ENCODE measurements at places on chromosomes 7 and 10.
A peak's percentile ranks its signal among the peaks of the same experiment; 100 is the strongest.

DNA sequence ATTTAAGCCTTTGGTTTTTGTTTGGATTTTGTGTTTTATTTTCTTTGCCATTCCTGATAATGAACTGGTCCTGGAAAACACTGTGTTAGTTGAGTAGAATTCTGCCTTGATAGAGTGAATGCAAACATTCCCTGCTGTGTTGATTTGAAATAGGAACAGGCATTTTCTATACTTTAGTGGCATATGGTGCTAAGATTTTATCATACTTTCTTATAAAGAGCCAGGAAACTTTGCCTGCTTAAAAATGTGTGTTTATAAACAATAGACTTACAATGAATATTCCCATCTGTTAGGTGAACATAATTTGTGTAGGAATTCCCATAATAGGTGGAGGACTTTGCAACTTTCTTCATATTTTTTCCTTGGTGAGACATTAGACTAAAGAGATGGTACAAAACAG is 333.3 kb downstream of the SDK1 start:
- DNase-seq = no peak
- no peaks in the 10 kb centered on the region for H3K36me3 ChIP-seq
- no peaks in the 10 kb centered on the region for H3K27me3 ChIP-seq
- H3K4me1 ChIP-seq = no peaks in the 10 kb centered on the region
- no peak overlapping the region for H3K27ac ChIP-seq

- H3K27me3 ChIP-seq = no peaks in the 10 kb centered on the region
- no peaks in the 10 kb centered on the region for H3K36me3 ChIP-seq
- no peak for DNase-seq
Measured at GRCh38 chr10:96295475-96295874, 8.8 kb upstream of the DNTT start.

- peaks cover 6% of the 10 kb centered on the region for H3K36me3 ChIP-seq
- H3K27me3 ChIP-seq = no peaks in the 10 kb centered on the region
- H3K4me1 ChIP-seq = peaks cover 62% of the 10 kb centered on the region
- H3K4me3 ChIP-seq = peak overlapping the region; percentile 40
Measured at GRCh38 chr7:130921391-130922180, 187.6 kb upstream of the KLF14 start.

GRCh38 chr10:133102415-133103095 is 14.8 kb downstream of the ADGRA1 start:
- H3K4me3 ChIP-seq = no peak overlapping the region
- H3K36me3 ChIP-seq = no peaks in the 10 kb centered on the region
- no peaks in the 10 kb centered on the region for H3K27me3 ChIP-seq
- H3K4me1 ChIP-seq = no peaks in the 10 kb centered on the region
- no peak overlapping the region for H3K27ac ChIP-seq

DNA sequence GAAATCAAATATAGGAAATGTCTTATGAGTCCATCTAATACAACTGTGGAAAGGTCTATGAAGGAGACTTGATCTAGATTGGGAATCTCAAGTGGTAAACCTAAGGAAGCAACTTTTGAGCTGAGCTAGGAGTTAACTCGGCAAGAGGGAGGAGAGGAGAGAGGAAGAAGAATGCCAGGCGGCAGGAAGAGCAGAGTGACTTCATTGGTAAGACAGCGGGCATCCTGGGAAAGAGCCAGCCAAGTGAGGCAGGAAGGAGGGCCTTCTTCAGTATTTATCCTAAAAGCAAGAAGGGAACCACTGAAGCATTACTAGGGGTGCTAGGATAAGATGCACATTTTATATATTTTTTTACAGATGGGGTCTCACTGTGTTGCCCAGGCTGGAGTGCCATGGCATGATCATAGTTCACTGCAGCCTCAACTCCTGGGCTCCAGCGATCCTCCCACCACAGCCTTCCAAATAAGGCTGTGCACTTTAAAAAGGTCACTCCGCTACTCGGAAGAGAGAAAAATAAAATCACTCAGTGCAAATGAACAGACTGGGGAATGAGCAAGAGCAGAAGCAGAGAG is 2.0 kb downstream of the BCL7B start:
- peaks cover 11% of the 10 kb centered on the region for H3K4me1 ChIP-seq
- DNase-seq = no peak
- peak overlapping the region; percentile 72 for H3K4me3 ChIP-seq
- peaks cover 4% of the 10 kb centered on the region for H3K36me3 ChIP-seq
- no peaks in the 10 kb centered on the region for H3K27me3 ChIP-seq
- no peak overlapping the region for H3K27ac ChIP-seq

GRCh38 chr7:132742189-132742612 is 165.9 kb upstream of the PLXNA4 start:
- no peak overlapping the region for H3K27ac ChIP-seq
- H3K4me3 ChIP-seq = no peak overlapping the region
- H3K36me3 ChIP-seq = no peaks in the 10 kb centered on the region
- no peaks in the 10 kb centered on the region for H3K27me3 ChIP-seq
- DNase-seq = peak; percentile 92

DNA sequence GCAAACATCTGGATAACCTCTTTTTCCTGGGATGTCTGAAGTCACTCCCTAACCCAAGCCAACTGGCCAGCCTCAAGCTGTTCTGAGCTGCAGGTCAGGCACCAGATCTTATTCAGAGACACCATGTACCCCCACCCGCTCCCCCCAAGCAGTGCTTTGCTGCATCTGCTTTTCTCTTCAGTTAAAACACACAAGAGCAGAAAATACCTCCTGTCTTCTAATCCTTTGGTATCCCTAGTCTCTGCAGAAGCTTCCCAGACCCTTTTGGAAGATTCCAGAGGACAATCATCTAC is 3.0 kb downstream of the ZNF488 start:
- no peaks in the 10 kb centered on the region for H3K4me1 ChIP-seq

DNA sequence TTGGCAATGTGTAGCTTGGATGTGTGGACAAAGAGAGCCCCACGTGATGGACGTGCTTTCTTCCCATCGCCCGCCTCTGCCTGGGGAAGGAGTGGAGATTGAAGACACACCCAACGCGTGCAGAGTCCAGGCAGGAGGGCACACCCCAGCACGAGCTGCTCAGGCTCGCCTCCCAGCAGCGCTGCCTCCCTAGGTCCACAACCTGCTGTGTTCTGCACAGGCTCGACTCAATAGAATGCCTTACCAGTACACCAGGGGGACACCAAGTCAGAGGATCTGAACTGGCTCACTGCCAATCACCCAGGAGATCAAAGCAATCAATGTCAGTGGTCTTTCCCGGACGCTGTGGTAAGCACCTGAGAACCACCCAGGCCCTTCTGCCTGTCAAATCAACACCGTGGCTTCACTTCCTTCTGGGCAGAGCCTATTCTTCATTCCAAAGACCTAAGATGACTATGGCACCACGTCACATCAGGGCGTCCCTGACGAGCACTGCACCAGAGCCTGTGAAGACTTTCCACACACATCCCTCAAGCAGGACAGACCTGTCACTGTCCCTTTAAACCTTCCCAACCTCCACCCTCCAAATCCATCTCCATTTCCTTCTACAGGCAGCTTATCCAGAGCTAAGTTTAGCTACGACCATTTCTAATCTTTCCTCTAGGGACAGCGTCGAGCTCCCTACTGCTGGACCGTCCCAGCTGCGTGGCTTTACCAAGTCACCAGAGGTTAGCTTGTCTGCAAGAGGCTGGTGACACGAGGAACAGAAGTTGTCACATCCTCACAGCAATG is 72.3 kb downstream of the AMZ1 start:
- no peaks in the 10 kb centered on the region for H3K36me3 ChIP-seq
- peak overlapping the region; percentile 91 for H3K27ac ChIP-seq
- H3K4me3 ChIP-seq = no peak overlapping the region
- peaks cover 58% of the 10 kb centered on the region for H3K4me1 ChIP-seq

DNA sequence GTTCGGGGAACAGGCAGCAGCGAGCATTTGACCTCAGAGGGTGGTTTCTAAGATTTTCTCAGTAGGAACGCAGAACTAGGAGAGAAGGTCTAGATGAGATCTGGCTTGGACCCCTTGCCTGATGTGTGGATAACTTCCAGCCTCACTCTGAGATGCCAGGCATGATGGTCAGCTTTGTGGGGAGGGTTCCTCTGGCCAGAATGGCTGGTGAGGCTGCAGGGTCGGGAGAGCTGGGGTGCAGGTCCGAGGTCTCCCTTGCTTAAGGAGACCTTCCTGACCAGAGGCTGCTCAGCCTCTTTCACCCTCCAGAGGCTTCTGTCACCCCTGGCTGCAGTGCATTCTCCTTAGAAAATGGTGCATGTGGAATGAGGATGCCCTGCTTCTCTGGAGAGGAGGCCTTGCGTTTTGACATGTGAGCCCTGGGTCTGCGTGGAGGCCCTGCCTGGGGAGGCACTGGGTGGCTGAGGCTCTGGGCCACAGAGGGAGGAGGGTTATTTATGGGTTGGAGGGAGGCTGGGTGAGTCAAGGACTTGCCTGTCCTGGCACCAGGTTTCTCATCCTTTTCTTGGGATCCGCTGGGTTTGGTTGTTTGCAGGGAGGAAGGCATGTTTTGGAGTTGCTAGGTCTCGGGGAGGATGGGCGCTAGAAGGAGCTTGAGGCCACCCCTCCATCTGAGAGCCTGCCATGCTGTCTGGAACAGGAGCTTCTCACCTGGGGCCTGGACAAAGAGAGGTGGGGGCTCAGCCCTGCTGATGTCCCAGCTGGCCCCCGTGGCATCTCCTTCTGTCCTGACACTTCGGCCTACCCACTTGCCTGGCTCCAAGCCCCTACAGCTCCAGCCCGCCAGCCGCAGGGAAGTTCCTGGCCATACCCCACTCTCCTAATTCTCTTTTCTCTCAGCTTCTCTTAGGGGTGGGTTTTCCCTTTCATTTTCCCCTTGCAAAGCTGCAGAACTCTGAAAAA is 3.9 kb downstream of the FAM241B start:
- H3K36me3 ChIP-seq = no peaks in the 10 kb centered on the region
- H3K4me1 ChIP-seq = no peaks in the 10 kb centered on the region
- DNase-seq = no peak
- no peak overlapping the region for H3K4me3 ChIP-seq
- no peak overlapping the region for H3K27ac ChIP-seq

- peak overlapping the region; percentile 98 for H3K27ac ChIP-seq
- H3K4me3 ChIP-seq = peak overlapping the region; percentile 95
- peaks cover 7% of the 10 kb centered on the region for H3K4me1 ChIP-seq
Measured at GRCh38 chr10:1050554-1050953, 1.6 kb upstream of the IDI1 start.

DNA sequence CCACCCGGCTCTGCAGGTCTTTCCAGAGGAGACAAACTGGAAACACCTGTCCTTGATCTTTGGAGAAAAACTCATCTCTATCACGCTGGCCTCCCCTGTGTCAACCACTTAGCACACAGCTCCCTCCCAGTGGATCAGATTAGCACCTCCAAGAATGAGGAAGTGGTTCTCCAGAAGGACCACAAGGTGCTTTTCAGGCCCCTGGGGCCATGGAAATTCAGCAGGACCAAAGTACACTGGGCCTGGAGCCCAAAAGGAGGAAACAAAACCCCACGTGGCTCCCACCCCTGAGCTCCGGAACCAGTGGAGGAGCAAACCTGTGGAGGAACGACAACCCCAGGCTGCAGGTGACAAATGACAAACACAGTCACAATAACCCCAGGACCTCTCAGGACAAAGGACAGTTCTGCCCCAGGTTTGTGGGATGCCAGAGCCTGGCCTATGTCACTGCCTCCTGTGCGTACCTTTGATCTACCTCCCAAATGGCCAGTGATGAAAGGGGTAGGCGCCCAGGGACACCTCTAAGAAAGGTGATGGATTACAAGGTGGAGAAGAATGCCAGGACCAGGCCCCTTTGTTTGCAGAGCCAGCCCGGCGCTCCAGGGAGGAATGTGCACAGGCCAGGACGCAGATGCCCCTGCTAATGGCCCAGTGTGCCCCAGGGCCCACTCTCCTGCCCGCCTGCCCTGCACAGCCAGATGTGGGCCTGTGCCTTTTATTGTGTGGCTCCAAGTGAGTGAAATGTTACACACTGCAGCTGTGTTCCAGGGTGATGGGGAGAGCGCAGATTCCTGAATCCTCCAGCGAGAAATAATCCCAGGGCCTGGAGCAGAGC is 5.7 kb downstream of the TNS3 start:
- peak overlapping the region; percentile 60 for H3K27ac ChIP-seq
- H3K4me1 ChIP-seq = peaks cover 57% of the 10 kb centered on the region
- DNase-seq = peak; percentile 94
- peaks cover 5% of the 10 kb centered on the region for H3K36me3 ChIP-seq
- no peak overlapping the region for H3K4me3 ChIP-seq

DNA sequence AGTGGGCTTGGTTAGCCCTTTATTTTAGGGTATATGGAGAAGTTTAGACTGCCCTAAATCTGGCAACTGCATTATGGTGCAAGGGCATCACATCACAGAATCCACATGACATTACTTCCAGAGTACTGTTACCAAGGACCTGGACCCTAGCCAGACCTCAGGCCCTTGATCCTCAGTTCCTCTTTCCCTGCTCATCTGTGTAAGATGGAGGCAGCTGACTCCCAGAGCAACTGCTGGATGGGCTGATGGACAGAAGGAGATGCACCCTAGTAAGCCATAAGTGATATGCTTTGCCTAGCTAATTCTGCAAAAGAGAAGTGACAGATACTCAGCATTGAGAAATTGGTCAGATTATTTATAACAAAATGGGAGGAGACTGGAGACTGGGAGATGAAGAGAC is 131.7 kb downstream of the DYNC1I1 start:
- no peaks in the 10 kb centered on the region for H3K36me3 ChIP-seq
- H3K4me1 ChIP-seq = no peaks in the 10 kb centered on the region
- H3K27ac ChIP-seq = no peak overlapping the region
- no peak overlapping the region for H3K4me3 ChIP-seq
- H3K27me3 ChIP-seq = no peaks in the 10 kb centered on the region

DNA sequence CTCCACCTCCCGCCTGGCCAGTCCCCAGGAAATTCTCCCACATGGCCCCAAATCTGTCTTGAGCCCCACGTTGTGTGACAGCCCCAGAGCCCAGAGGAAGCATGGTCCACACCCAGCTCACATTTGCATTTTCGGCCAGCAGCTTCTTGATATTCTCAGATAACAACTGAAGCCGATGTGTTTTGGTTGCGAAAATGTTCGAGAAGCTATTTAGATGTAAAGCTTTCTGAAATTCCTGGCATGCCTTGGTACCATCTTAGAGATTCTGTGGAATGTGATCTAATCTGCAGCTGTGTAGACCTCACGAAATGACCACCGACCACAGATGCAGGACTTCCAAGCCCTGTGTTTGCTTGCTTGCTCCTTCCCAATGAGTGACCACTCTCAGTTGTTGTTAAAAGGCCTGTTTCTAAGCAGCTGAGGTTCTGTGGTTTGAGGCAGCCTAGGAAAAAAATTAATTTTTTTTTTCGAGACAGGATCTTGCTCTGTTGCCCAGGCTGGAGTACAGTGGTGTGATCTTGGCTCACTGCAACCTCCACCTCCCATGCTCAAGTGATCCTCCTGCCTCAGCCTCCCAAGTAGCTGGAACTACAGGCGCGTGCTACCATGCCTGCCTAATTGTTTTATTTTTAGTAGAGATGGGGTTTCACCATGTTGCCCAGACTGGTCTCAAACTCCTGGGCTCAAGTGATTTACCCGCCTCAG is 8.8 kb downstream of the SLC4A2 start:
- no peaks in the 10 kb centered on the region for H3K27me3 ChIP-seq
- H3K4me3 ChIP-seq = no peak overlapping the region
- peak; percentile 72 for DNase-seq
- no peak overlapping the region for H3K27ac ChIP-seq
- H3K36me3 ChIP-seq = peaks cover 44% of the 10 kb centered on the region
- no peaks in the 10 kb centered on the region for H3K4me1 ChIP-seq

All from fibroblast of lung (primary cell).